ENCODE measurements at places on chromosomes 7 and 10.

- DNase-seq = no peak
Observed at GRCh38 chr7:50725774-50726173, 56.9 kb downstream of the GRB10 start.

- no peak for DNase-seq
Observed at GRCh38 chr10:17244700-17245365, 16.8 kb downstream of the VIM start.

GRCh38 chr7:139887992-139888481 is 59.0 kb downstream of the TBXAS1 start:
- DNase-seq = peak; percentile 58

- DNase-seq = no peak
Observed at GRCh38 chr7:34838329-34838728, 180.3 kb downstream of the NPSR1 start.

DNA sequence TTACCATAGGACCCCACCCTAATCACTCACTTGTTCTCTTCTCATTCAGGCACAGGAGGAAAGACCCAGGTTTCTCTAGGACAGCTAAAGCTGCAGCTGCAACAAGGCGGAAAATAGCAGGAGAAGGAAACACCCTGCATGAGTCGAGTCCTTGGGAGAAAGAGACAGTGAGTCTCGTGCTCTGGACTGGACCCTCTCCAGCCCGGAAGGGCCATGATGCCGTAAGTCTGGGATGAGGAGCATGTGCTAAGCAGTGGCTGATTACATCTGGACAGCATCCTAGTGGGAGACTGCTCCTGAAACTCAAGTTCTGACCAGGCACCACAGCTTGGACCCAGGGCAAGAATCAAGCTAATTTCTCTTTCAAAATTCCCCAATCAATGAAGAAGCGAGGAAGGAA is 39.4 kb downstream of the FBXW4 start:
- no peak for DNase-seq

DNA sequence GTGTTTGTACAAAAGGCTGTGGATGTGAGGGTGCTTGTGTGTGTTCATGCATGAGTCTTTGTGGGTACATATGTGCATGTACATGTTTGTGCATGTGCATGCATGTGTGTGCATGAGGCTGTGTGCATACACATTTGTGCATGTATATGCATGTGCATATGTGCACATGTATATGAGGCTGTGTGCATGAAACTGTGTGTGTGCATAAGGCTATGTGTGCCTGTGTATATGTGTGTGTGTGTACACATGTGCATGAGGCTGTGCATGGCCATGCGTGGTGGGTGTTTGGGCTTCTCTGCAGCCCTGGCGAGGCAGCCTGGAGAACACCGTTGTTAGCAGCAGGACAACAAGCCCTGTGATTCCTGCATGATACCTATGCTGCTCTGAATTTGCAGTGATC is 207.7 kb upstream of the ADCY1 start:
- no peak for DNase-seq

DNA sequence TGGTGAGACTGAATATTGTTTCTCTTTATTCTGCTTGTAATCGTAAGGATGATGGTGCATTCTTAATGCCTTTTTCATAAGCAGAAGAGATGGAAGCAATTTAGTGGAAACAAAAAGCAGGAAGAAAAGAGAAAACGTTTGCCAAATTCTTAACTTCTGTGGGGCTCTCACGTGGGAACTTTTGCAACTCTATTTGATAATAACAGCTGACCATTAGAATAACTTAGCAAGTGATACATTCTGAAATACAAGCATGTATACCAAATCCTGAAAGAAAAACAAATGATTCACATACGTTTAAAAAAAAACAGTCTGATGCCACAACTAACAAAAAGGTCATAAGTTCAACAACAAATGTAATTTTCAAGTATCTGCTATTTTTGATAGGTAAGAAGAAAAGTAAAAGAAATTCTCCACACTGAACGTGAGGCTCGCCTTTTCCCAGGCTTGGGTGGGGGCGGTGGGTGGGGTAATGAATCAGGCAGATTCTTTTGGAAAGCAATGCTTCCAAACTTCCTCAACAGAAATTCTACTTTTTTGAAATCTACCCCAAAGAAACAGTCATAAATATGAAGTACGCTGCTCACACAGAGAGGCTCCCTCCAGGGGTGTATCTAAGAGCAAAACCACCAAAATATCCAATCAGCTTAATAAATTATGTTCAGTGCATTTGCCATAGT is 446.2 kb upstream of the MGMT start:
- DNase-seq = no peak

- DNase-seq = no peak
Observed at GRCh38 chr7:47377741-47378140, 204.2 kb downstream of the TNS3 start.

GRCh38 chr10:75395066-75395931 is 6.3 kb downstream of the ZNF503 start:
- peak; percentile 64 for DNase-seq

DNA sequence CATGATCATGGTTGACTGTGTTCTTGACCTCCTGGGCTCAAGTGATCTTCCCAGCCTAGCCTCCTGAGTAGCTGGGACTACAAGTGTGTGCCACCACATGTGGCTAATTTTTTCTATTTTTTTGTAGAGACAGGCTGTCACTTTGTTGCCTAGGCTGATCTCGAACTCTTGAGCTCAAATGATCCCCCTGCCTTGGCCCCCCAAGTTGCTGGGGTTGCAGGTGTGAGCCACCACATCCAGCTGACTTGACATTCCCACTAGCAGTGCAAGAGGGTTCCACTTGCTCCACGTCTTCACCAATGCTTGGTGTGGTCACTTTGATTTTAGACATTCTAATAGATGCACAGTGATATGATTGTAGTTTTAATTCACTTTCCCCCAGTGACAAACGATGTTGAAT is 25.1 kb downstream of the CYP26A1 start:
- no peak for DNase-seq

- DNase-seq = no peak
Observed at GRCh38 chr10:8055420-8056349, 1.2 kb downstream of the GATA3 start.

- no peak for DNase-seq
Observed at GRCh38 chr10:82438277-82438676, 563.3 kb downstream of the NRG3 start.

DNA sequence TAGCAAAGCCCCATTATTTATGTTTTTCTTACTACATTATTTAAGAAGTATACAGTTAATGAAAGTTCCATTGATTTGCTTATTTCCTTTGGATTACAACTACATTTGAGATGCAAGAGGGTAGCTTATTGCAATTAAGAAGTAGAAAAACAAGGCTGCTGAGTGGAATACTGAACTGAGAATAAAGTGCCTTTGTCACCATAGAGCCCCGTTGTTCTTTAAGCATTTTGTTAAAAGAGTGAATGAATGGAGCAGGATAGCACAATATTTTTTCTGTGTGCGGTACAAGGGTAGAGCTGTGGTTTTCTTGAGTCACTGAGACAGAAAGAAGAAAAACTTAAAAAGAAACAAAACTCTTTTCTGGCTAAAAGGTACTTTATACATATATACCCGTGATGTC is 45.6 kb downstream of the ZNF277 start:
- no peak for DNase-seq

- peak; percentile 63 for DNase-seq
Observed at GRCh38 chr10:113243311-113243710, 293.3 kb downstream of the TCF7L2 start.

All from suppressor macrophage treated with lipopolysaccharide for 1 hour (primary cell).